Mesenchymal stem cell (in vitro differentiated cells and primary cell): ENCODE measurements at places on chromosomes 5 and 9.

- DNase-seq = peak; percentile 40
Measured at GRCh38 chr9:110545705-110546104, 33.8 kb downstream of the SVEP1 start.

- no peak for DNase-seq
Measured at GRCh38 chr9:97447001-97447400, 35.1 kb downstream of the TDRD7 start.

GRCh38 chr9:18822850-18823249, 210.2 kb downstream of the SAXO1 start:
- no peak for DNase-seq

GRCh38 chr9:7848498-7848897, 48.9 kb upstream of the DMAC1 start:
- no peak for DNase-seq

- no peak for DNase-seq
Measured at GRCh38 chr5:141121563-141121962, at the start of gene PCDHB4. Gene PCDHB4, plus strand, starts transcription at chr5:141121818. Its CDS starts 181 bp downstream, at chr5:141121999.
